ENCODE measurements at places on chromosomes 16 and 17.

DNA sequence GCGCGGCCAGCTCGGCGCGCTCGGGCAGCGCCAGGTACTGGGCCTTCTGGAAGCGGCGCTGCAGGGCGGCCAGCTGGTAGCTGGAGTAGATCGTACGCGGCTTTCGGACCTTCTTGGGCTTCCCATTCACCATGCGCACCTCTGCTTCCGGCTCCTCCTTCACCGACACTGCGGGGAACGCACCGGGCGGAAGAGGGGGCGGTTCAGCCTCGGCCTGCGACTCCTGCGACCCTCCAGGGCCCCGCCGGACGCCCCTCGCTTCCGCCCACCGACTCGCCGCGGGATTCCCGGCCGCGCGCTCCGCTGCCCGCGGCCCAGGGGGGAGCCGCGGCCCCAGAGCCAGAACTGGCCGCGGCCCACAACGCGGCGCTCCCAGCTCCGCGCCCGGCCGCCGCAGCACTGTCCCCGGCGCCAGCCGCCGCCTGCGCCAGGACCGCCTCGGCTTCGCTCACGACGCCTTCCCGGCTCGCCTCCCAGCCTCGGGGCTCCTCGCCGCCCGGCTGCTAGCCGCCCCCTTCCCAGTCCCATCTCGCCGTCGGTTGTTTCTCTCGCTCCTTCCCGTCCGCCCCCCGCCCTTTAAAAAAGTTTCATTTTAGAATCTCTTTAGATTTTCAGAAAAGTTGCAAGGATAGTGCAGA is 1.5 kb downstream of the DLX3 start:
- DNase-seq, result peak; percentile 63
- H3K4me1 ChIP-seq, result peaks cover 3% of the 10 kb centered on the region

- no peak for DNase-seq
- no peaks in the 10 kb centered on the region for H3K36me3 ChIP-seq
- H3K4me3 ChIP-seq, result no peak overlapping the region
- H3K27me3 ChIP-seq, result no peaks in the 10 kb centered on the region
- no peak overlapping the region for H3K27ac ChIP-seq
Observed at GRCh38 chr17:76544546-76545365, 4.9 kb downstream of the PRCD start.

DNA sequence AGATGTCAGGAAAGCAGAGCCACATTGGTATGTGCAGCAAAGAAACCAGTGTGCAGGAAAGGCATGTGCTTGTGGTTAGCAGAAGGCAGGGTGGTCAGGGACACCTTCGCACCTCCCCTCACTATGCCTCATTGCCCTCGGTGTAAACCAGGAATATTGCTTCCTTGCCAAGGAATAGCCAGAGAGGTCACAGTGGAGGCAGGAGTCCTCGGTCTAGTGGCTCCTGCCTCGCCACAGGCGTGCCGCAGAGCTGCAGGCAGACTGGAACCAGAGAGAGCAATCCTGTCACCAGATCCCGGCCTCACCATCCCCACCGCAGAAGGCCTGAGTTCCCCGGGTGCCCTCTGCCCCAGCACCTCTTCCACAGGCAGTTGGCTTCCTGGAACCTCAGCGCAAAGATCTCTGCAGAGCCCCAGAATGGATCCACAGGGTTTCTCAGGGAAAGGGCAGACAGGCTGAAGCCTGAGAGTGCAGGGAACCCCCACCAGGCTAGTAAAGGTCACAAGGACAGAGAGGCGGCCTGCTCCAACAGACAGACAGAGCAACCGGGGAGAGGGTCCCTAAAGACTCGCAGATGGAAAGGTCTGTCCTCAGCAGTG is 21.6 kb downstream of the CCDC182 start:
- no peaks in the 10 kb centered on the region for H3K36me3 ChIP-seq
- no peaks in the 10 kb centered on the region for H3K4me1 ChIP-seq
- H3K4me3 ChIP-seq, result no peak overlapping the region

DNA sequence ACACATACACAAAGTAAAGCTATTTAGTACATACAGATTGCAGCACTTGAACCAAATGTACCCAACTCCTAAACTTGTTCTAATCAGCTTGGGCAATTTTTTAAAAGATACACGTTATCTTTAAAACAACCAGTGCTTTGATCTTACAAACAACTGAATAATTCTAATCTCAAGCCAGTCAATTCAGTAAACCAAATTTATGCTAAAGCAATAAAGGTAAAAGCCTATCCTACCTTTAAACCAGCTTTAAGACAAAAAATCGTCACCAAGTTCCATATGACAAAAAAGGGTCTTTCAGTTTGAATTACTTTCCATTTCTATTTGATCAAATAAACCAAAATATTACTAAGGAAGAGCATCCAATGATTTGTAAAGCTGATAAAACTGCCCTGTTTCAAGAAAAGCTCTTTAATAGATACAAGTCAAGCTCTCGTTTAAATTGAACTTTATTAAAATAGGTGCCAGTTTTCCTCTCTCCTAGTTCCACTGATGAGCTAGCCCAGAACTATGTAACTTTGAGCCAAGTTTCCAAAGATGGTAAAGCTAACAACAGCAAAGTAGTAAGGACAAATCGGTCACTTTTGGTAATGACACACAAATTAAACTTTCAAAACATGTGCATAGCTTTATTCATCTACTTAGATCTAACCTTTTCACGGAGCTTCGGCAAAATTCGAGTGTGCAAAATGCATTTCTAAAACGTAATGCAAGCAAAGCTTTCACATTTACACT is 10.2 kb downstream of the CRYBA1 start:
- no peak overlapping the region for H3K4me3 ChIP-seq
- H3K27ac ChIP-seq, result no peak overlapping the region
- peaks cover 5% of the 10 kb centered on the region for H3K36me3 ChIP-seq
- H3K27me3 ChIP-seq, result no peaks in the 10 kb centered on the region

- no peaks in the 10 kb centered on the region for H3K4me1 ChIP-seq
- no peak overlapping the region for H3K27ac ChIP-seq
- H3K4me3 ChIP-seq, result no peak overlapping the region
- H3K27me3 ChIP-seq, result no peaks in the 10 kb centered on the region
Observed at GRCh38 chr17:41539071-41539492, 11.0 kb upstream of the KRT19 start.

DNA sequence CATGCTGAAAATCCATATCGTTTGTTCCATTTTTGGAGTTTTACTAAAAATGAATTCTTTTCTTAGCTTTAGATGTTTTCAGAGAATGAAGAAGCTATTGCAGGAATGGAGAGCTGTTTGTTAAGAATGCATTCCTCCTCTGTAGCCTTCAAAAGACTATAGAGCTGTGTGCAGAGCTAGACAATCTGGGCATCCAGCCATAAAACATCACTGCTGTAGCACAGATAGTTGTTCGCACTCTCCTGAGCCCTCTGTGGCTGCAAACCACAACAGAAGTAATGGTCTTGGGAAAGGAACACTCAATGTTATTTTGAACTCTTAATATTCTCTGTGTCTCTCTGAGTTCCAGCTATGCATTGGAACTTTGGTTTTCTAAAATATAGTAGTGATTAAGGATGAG is 4.9 kb downstream of the TNRC6C start:
- H3K4me3 ChIP-seq, result no peak overlapping the region
- H3K4me1 ChIP-seq, result peaks cover 16% of the 10 kb centered on the region
- peak; percentile 42 for DNase-seq
- H3K36me3 ChIP-seq, result no peaks in the 10 kb centered on the region
- H3K27me3 ChIP-seq, result no peaks in the 10 kb centered on the region
- H3K27ac ChIP-seq, result no peak overlapping the region

Measured in small intestine (tissue), 16 donors.